Activated CD4-positive, alpha-beta T cell treated with anti-CD3 and anti-CD28 coated beads for 1 hour (primary cell): ENCODE measurements at places on chromosomes 13 and 19.

DNA sequence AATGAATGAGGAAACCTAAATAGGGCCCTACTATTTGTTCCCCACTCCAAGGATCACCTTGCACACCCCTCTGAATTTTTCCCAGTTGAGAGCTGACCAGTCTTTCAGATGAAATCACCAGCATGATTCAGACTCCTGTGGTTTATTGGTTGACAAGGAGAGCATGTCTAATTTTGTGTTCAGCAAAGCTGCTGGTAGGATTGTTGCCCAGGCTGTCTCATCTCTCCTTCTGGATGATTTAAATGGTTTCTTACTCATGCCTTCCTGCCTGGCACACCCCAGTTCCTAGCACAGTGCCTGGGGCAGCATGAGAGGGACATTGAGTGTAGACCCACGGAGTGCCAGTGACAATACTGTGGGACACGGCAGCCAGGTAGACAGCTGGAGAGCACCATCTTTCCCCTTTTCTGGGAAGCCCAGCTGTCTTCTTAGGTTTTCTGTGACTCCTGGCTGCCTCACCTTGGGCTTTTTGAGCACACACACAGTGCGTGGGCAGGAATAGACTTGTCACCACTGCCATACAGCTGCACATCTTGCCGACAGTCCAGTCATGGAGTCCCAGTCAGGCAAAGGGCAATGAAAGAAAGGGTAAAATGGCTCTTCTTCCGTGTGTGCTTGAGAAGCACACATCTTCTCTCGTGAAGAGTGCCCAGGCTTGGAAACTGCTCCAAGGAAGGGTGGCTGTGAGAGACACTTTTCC, 12.3 kb downstream of the FGF9 start:
- no peak for DNase-seq

DNA sequence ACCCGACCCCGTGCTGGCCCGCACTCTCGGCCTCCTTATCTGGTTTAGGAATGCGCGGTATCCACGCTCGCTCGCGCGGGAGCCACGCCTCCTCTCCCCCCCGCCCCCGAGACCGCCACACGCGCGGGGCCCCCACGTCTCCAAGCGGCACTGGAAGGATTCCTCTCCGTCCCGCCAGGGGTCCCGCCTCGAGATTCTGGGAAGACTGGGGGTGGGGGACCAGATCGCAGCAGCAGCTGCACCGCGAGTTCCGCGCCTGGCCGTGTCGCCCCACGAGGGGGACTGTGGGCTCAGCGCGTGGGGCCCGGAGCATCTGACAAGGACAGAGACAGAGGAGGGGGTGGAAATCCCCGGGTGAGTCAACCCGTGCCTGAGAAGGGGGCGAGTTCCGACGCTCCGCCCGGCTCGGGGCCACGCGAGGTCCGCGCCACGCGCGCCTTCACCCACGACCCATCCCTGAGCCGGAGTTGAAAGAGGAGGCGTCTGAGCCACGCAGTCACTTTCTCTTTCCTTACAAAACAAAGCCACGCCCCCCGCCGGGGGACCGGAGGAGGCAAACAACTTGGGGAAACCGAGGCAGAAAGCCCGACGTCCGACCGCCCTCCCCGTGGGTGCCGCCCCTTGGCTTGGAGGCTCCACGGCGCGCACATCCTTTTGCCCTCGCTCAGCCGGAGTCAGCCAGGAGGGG, 814 bp downstream of the S1PR2 start:
- DNase-seq = peak; percentile 58

DNA sequence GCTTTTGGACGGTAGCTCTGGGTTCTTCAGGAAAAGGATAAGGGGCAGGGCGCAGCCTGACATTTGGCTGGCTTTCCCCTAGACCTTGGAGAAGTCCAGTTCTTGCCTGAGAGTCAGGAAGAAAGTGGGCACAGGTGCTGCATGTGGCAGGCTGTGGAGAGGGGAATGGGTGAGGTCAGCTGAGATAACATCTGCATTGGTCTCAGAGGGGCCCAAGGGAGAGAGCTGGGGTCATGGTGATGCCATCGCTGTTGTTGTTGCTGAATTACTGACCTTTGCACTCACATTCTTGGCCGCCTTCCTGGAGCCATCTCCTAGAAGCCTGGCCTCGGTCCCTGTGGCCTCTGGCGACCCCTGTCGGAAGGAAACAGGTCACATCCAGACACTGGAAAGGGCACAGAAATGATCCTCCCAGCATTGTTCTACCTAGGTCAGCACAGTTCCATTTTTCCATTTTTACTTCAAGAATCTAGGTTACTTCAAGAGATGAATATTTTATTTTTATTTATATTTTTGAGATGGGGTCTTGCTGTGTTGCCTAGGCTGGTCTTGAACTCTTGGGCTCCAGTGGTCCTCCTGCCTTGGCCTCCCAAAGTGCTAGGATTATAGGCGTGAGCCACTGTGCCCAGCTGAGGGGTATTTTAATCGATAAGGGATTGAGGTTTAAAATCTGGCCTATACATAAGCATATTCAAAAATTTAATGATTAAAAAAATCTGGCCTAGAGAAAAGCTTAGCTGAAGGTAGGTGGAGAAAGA, 6.5 kb upstream of the LIPE start:
- DNase-seq = peak; percentile 39

GRCh38 chr19:7997809-7998480, 7.5 kb downstream of the ELAVL1 start:
- no peak for DNase-seq

DNA sequence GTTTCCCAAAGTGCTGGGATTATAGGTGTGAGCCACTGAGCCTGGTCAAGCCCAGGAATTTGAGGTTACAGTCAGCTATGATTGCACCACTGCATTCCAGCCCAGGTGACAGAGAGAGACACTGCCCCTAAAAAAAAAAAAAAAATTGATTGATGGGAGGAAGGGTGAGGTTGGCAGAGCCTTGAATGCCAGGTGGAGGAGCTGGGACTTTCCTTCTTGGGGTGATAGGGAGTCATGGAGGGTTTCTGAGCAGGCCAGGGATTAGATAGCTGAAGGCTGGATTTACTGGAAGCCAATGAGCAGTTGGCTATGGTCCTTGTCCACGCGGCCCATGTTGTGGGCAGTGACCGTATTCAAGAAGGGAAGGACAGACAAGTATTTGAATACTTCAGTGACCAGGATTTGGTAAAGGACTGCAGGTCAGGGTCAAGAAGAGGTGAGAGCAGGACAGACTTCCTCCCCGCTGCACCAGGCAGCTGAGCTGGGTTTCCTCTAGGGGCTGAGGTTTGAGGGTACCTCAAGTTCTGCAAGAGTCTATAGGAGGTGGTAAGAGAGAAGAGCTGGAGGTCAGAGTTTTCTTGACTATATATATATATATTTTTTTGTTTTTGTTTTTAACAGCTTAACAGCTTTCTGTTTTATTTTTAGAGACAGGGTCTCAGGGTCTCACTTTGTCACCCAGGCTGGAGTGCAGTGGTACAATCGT, 6.9 kb upstream of the ICAM4 start:
- no peak for DNase-seq

DNA sequence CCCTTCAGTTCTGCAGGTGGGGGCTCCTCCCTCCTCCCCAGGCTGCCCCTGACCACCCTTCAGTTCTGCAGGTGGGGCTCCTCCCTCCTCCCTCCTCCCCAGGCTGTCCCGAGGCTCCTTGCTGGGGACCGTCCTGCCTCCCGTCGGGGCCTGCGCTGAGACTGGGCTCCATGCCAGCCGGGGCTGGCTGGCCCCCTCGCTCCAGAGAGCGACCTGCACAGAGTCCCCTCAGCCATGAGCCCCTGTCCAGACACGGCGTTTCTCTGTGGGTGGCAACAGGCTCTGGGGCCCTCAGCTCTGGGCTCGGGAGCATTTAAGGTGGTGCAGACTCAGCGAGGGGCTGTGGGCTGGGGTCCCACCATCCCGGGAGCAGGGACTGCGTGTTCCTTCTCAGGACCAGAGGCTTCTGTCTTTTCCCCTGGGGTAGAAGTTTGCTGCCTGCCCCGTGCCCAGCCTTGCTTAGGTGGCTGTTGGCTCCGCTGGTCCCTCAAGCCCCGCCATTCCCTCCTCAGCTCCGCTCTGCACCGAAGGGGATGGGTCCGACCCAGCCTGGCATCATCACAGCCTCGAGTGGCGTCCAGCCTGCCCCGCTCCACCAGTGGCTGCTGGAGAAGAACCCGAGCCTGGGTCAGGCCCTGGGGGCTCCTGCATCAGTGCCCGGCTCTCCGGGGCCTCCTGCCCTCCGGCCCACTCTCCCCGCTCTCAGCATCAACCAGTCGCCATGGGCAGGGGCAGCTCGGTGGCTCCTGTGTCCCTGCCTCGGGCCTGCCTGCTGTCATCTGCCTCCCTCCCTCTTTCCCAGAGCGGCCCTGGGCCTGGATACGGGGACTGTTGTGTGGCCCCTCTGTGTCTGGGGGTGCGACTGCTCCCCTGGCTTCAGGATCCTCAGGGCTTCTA, 27.6 kb downstream of the CSNK1G2 start:
- no peak for DNase-seq

DNA sequence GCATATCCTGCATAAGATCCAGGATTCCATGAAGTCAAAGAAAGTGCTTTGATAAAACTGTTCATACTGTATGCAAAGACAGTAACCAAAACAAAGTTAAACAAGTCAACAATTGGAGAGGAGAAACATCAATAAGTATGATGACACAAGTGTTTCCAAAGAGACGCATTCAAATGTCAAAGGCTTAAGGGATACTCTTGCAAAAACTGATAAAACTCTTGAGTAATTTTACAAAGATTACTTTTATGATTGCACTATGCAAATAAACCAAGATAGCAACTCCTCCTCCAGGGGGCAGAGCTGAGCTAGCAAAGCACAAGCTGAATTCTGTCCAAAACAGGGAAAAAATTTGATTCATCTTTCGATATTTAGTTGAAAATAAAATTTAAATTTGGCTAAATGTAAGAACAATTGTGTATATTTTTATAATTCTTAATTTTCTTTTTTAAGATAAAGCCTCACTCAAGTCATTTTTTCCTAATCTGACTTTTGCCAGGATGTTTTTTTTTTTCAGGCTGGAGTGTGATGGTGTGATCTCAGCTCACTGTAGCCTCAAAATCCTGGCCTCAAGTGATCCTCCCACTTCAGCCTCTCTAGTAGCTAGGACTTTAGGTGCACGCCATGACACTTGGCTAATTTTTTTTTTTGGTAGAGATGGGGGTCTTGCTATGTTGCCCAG, 84.0 kb downstream of the MZT1 start:
- no peak for DNase-seq

- DNase-seq = no peak
Measured at GRCh38 chr19:44998025-44998424, 3.2 kb upstream of the RELB start.

DNA sequence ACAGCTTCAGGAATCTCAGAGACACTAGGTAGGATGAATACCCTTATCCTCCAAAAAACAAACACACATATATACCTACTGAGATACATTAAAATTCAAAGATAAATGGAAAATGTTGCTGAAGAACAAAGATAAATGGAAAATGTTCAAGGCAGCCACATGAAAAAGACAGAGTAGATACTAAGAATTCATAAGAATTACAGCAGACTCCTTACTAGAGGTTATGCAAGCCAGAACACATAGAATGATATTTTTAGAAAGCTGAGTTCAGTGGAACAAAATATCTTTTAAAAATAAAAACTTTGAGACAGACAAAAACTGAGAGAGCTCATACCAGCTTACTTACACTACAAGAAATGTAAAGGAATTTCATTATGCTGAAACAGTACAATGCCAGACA, 35.6 kb downstream of the UCHL3 start:
- DNase-seq = no peak

- DNase-seq = no peak
Measured at GRCh38 chr13:113633485-113633873, 24.5 kb downstream of the ATP4B start.

DNA sequence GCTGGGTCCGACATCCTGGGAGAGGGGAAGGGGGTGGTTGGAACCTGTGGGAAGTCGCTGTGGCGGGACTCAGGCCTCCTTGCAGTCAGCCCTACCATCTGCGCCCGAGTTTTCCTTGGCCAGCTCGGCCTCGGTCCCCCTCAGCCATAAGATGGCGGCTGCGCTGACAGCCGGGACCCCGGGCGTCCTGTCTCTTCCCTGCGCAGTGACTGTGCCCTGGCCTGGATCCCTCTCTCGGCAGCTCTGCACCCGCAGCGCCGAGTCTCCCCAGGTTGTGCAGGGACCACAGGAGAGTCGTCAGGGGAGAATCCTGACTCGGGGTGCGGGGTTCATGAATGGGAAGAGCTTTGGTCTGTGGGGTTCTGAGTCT, 345 bp downstream of the ZNF257 start:
- no peak for DNase-seq

DNA sequence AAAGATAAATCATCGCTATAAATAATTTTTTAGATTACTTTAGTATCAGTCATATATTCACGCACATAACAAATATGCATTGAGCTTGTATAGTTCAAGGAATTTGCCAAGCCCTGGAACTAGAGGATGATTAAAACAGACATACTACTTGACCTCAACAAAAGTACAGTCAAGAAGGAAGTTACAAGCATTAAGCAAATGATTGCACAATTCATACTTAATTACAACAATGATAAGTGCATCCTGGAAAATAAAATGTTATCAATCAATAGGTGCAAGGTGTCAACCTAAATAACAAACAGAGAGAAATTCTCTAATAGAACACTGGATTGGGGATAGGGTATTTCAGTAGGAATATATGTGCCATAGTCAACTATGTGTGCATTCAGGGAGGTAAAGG, 491.2 kb downstream of the GPC5 start:
- no peak for DNase-seq
